ENCODE measurements at places on chromosomes 3 and 15.
A peak's percentile ranks its signal among the peaks of the same experiment; 100 is the strongest.

- DNase-seq, result no peak
Measured at GRCh38 chr3:109874896-109875708, 537.8 kb upstream of the DPPA4 start.

DNA sequence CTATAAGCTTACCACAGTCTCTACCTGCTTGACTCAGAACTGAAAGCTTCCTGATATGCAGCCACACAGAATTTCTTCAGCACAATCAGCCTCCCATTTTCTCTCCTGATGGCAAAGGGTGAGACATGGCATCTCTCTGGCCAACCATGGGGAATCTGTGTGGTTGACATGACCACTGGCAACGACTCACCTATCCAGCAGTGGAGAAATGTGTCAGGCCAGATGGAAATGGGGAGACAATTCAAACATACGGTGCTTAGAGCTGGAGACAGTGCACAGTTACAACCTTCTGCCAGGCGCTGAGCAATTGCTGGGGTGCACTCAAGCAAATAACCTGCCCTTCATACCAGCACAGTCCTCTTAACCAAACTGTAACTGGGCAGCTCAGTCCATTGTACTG lies 3.6 kb downstream of the ZNF385D start:
- no peak for DNase-seq

DNA sequence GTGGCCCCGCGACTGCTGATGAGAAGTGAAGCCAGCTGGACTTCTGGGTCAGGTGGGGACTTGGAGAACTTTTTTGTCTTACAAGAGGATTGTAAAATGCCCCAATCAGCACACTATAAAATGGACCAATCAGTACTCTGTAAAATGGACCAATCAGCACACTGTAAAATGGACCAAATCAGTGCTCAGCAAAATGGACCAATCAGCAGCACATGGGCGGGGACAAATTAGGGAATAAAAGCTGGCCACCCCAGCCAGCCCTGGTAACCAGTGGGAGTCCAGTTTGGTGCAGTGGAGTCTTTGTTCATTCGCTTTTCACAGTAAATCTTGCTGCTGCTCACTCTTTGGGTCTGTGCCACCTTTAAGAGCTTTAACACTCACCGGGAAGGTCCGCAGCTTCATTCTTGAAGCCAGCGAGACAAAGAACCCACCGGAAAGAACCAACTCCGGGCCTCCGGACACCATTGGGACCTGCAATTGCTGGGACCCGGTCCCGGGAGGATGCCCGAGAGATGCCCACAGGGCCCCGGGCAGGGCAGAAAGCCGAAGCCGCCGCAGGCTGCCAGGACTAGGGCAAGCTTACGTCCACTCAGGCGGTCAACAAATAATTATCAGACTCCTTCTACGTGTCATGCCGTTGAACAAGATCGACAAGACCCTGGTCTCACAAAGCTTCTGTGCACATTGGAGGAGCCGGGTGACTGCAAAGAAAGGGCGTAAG lies 8.3 kb upstream of the NR2E3 start:
- DNase-seq, result no peak

- DNase-seq, result peak; percentile 44
Measured at GRCh38 chr15:75042730-75043508, 19.5 kb downstream of the PPCDC start.

All from stimulated activated CD8-positive, alpha-beta memory T cell treated with anti-CD3 and anti-CD28 coated beads, Interleukin-4, amount 100 ng/mL, for 1 hour (primary cell).